ENCODE measurements at places on chromosomes 16 and 17.

GRCh38 chr17:72151565-72152386 is 31.0 kb downstream of the SOX9 start:
- no peak for DNase-seq

GRCh38 chr16:85979605-85980004 is 80.6 kb downstream of the IRF8 start:
- no peak for DNase-seq

DNA sequence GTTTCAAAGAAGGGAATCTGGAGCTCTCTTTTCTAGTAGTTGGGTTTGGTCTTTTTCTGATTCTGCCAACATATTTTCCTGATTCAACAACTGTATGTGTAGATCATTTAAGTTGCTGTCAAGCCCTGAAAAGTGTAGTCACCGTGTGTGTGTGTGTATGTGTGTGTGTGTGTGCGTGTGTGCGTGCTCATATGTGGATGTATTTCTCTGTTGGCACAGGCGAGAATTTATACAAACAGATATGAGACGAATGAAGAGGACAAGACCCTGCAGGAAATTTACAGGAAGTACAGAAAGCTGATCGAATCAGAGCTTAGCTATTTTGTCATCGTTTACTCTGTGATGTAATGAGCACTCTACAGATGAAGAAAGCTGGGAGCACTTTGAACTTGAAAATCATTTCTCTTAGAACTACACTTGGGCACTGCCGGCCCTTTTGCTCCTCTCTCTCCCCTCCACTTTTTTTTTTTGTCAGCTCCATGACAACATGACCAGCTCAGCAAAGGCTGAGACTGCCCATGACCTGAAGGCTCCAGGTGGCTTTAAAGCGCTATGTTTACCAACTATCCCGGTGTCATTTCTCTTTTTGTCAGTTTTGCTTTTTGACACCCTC is 11.2 kb downstream of the FBXO39 start:
- DNase-seq, result no peak

GRCh38 chr16:52316241-52316640 is 230.7 kb downstream of the TOX3 start:
- no peak for DNase-seq

GRCh38 chr17:31525801-31526549 is 134.5 kb downstream of the RAB11FIP4 start:
- no peak for DNase-seq

DNA sequence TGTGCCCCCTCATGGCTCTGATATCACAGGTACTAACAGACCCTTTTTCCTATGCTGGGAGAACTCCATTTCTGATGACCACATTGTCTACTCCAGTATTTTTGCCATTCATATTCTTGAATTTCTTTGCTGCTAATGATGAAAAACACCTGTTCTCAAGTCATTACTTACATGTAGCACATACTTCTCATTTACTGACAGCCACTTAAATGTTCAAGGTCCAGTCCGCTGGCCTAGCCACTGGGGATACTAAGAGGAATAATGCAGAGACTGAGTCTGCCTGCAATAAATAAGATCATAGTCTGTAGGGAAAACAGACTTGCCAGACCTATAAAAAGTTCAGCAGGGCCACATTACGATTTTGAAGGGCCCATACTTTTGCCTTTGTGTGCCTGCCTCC is 27.5 kb downstream of the TEX14 start:
- no peak for DNase-seq

DNA sequence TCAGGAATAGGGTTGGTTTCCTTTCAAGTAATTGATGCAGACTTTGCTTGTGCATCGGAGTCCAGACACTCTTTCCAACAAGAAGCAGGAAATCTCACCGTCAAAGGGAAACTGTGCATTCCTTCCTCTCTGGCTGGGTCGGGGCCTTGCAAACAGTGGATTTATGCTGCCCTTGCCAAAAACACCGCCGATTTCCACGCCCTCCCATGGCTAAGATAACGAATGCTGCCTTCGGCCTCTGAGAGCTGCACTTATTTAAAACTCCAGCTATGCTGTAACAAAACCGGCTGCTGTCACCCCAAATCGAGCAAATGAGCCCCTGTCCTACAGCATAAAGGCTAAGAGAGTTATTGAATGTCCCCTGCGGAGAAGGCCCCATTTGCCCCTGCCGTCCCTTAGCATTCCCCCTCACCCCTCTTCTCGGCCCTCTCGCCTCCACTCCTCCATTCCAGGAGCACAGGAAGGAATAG is 275.5 kb upstream of the IRX5 start:
- no peak for DNase-seq

GRCh38 chr17:75318615-75319222 is 29.5 kb upstream of the SLC25A19 start:
- no peak for DNase-seq

- no peak for DNase-seq
Observed at GRCh38 chr17:55731586-55732250, 9.1 kb upstream of the TMEM100 start.
